AG04449 (cell line): ENCODE measurements at places on chromosomes 4 and X.

DNA sequence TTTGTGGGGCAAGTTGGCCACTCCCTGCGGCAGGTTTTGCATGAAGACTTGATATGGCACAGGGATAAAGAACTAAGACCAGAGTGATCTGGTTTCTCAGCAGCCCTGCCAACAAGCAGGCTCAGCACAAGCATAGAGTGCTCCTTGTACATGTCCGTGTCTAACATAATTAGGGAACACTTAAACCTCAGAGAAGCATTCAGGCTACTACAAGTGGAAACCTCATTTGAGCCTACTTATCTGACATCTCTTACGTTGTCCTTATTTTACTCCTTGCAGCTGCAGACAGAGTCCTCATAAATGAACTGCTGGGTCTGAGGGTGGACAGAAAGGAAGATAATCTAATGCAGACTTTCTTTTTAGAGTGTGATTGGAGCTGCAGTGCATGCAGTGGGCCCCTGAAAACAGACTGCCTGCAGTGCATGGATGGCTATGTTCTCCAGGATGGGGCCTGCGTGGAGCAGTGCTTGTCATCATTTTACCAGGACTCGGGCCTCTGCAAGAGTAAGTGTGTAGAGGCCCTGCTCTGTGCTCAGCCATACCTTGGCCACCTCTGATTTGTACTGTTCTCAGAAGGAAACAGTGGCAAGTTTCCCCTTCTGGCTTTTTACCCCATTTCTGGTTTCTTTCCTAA is 179.1 kb upstream of the ANXA3 start:
- no peak for DNase-seq

GRCh38 chrX:78748846-78749245 is 1.3 kb downstream of the LPAR4 start:
- DNase-seq, result no peak

GRCh38 chr4:150862829-150863228 is 152.3 kb downstream of the LRBA start:
- no peak for DNase-seq

DNA sequence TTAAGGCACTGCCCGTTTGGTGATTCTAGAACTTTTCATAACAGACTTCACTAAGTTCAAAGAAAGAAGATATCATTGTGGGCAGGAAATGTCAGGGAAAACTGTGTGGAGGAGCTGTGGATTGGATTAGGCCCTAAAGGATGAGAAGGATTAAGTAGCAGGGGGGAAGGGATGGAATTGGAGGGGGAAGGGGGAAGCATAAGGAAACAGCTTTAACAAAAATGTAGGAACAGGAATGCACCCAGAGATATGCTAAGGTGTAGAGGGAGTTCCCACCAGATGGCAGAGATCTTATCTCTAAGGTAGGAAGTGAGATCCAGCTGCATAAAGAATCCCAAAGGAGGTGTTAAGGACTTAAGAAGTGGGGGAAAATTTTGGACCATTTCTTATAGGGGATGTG is 114.5 kb downstream of the LARP7 start:
- DNase-seq, result no peak

DNA sequence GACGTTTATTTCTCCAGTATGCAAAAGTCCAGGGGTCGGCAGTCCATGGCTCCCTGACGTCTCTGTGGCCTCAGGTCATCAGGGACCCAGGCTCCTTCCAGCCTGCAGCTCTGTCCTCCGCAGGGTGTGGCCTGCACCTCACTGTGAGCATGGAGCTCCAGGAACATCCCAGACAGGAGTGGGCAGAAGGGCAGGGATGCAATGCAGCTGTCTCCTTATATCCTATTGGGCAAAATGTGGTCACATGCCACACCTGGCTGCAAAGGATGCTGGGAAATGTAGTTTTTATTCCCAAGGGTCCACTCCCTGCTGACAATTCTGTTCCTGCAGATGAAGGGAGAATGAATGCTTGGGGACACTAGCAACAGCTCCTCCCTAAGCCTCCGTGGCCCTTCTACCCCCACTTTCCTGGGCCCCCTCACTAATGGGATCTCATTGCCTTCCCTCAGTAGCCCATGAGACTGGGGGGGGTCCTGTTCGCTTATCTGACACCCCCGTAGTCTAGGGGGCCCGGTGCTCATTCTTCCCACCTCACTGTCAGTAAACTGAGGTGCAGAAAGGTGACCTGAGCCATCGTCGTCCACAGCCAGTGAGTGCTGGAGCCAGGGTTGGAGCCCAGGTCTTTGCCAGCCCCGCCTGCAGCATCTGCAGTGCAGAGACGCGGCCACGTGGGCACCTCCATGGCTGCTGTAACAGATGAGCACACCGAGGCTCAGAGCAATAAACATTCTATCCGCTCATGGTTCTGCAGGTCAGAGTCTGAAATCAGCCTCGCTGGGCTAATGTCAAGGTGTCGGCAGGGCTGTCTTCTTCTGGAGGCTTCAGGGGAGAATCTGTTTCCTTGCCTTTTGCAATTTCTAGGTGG is 5.9 kb upstream of the GRPEL1 start:
- DNase-seq, result no peak
